ENCODE measurements at places on chromosomes 4 and X.

- DNase-seq = no peak
Observed at GRCh38 chr4:121668368-121669162, 28.2 kb downstream of the ANXA5 start.

GRCh38 chr4:164596927-164597326, 157.0 kb upstream of the SMIM31 start:
- DNase-seq = no peak

- no peak for DNase-seq
Observed at GRCh38 chr4:169869490-169869889, 111.7 kb upstream of the HPF1 start.

- no peak for DNase-seq
Observed at GRCh38 chrX:65576160-65576559, 41.6 kb upstream of the LAS1L start.

DNA sequence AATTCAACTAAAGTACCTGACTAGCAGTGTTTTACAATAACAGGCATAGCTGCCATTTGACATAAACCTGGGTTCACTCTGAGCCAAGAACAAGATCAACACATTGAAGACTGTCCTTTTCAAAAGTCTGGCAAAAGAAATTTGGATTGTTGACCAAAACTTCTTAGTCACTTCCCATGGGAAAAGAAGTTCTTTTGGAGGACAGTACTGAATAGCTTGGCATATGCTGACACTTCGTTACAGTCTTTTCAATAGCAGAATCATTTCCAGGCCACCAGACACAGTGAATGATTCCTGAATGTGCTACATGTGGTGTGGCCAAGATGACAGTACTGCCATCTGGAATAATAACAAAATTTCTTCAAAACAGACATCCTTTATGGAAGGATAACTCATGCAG, 560.3 kb downstream of the GRID2 start:
- no peak for DNase-seq

DNA sequence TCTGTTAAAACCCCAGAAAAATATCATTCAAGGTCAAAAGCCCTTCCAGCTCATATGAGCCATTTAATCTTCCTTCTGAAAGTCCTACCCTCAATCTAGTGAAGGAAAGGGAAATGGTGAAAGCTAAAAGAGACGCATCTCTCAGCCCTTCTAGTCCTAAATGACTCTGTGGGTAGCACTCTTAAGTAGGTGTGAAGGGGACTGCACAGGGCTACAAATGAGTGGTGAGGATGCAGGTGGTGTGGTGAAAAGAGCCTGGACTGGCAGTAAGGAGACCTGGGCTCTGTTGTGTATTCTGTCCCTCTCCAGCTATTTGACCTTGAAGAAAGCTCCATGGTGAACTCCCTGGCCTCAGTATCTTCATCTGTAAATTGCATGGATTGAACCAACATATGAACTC, 671.8 kb upstream of the DIPK2B start:
- peak; percentile 42 for DNase-seq

DNA sequence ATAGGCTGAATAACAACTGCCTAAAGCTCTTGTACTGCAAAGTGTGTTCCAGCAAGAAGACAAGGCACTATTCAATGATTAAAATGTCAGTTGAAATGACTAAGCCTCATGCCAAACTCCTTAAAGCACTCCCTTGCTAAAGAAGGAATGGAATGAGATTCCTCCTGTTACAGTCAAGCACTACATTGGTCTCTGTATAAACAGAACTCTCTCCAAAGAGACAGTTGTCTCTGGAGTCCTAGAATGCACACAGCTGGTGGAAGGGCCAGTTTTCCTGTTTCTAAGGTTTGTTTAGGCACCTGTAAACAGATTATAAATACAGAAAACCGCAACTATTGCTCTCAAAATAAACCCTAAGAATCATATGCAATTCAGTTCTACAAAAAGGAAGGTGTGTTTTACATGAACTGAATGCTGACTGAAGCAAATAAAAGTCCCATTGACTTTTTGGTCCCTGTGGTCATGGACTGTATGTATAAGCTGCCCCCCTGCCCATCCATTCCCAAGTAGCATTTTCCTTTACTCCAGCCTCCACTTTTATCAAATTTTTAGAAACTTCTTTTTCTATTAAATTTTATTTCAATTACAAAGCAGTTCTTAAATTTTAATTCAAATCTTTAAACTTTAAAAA, 47.0 kb downstream of the FAT1 start:
- DNase-seq = no peak

GRCh38 chrX:16711893-16712547, 449 bp downstream of the CTPS2 start:
- DNase-seq = no peak

All from activated CD4-positive, alpha-beta T cell treated with anti-CD3 and anti-CD28 coated beads, Interleukin-2, Interleukin-6, amounts not matched to agents 100 ng/mL and 50 ng/mL, durations not matched to agents 16 hours and 8 hours (primary cell).